ENCODE measurements at places on chromosomes 1 and 21.
A peak's percentile ranks its signal among the peaks of the same experiment; 100 is the strongest.

GRCh38 chr1:36588972-36589371 lies 106.3 kb upstream of the CSF3R start:
- no peak for DNase-seq

- no peak for DNase-seq
These were observed 17.3 kb upstream of the C1orf159 start for GRCh38 chr1:1132956-1133750.

DNA sequence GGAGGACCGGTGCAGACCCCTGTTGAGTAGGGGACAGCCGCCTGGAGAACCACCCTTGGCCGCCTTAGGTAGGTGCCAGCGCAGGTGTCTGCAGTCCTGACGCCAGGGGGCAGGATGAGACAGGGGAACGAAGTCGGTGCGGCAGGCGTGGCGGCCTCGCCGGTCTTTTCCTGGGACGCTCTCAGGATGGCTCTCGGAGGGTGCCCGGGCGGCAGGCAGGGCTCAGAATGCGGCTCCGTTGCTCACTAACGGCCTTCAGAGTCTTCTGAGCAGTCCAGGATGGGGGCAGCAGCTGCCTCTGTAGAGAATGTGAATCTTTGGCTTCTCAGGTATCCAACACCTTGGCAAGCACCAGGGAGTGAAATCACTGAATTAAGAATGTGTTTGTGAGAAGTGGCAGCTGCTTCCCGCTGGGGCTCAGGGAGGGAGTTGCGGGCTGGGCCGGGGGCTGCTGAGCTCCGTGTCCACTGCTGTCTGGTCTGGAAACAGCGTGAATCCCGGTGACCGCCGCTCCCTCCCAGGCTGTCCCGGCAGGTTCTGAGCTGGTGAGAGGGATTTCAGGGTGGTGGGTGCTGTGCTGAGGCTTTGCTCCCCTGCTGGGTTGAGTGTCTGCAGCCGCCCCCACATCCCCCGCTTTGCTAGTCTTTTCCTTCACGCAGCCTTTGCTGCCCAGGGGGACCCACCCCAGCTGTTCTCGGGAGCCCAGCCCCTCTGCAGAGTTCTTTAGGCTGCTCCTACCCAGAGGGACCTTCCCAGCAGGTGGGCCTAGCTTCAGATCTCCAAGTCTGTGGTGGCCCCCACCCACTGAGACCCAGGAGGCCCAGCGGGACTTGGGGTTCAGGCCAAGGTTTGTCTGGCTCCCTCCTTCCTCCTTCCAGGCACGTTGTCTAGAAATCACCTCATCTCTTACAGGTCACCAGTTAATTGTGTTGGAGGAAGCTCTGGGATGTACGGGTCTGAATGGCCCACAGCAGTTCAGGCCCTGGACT lies 11.1 kb upstream of the C1orf174 start:
- no peak for DNase-seq

DNA sequence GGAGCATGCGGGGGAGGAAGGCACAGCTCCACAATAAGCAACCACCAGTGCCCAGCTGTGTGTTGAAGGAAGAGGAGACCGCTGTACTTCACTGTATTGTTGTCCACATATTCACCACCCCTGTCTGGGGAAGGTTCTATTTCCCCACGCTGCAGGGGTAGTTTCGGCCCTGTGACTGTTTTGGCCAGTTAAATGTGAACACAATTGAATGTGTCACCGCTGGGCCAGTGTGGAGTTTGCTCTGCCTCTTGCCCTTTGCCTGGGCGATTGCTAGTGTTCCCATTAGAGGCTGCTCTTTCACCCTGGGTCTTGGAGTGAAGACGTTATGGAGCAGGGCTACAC lies 32.6 kb downstream of the UBE4B start:
- no peak for DNase-seq

DNA sequence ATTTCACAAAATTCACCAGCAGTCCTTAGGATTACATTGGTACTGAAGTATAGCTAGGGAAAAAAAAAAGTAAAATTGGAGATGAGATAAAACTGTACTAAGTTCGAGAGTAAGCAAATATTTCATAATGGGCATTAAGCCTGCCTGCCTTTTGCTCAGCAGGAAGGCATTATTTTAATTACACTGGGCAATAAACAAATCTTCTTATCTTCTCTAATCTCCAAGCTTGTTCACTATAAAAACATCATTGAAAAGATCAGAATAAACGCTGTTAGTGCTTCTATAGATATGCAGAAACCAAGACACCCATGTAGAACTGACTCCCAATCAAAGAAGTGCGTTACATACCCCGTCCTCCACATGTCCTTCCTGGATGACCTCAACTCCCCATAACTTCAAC lies 174.2 kb upstream of the CHODL start:
- DNase-seq: no peak

DNA sequence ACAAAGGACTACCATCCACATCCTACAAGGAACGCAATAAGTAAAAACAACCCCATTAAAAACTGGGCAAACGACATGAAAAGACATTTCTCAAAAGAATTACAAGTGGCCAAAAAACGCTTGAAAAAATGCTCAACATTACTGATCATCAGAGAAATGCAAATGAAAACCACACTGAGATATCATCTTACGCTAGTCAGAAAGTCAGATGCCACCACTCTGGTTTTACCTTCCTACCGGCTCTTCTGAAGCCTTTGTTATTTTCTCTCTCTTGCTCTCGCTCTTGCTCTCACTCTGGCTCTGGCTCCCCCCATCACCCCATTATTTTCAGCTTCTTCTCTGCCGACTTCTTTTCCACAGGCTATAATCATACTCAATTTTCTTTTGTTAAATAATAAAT lies 38.8 kb downstream of the VPS45 start:
- no peak for DNase-seq

GRCh38 chr1:116375887-116376728 lies 3.1 kb downstream of the ATP1A1 start:
- no peak for DNase-seq

DNA sequence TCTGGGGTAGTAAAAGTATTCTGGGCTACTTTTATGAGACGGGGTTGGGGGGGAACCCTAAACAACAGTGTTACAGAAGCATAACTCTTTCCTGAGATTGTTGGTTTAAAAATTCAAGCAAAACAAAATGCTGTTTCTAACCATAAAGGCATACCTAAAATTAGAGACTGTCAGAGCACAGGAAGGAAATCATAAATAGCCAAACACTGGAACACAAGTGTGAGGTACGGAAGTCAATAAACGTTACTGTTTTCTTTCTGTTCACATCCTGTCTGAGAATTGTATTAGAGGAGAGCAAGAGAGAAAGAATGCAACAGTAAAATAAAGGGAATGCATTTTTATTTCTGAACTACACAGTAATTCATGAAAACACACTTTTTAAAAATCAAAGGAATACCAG lies 42.8 kb upstream of the IL12RB2 start:
- no peak for DNase-seq

GRCh38 chr1:95069710-95070093 lies 3.0 kb downstream of the ALG14 start:
- DNase-seq: no peak

- DNase-seq: no peak
These were observed 818.9 kb downstream of the KCNT2 start for GRCh38 chr1:195789321-195789720.

GRCh38 chr1:10507111-10507879 lies 32.5 kb downstream of the PEX14 start:
- no peak for DNase-seq

- no peak for DNase-seq
These were observed 61.4 kb downstream of the EIF2B3 start for GRCh38 chr1:44924835-44925464.

- no peak for DNase-seq
These were observed 142.0 kb upstream of the C1orf105 start for GRCh38 chr1:172278478-172278877.

DNA sequence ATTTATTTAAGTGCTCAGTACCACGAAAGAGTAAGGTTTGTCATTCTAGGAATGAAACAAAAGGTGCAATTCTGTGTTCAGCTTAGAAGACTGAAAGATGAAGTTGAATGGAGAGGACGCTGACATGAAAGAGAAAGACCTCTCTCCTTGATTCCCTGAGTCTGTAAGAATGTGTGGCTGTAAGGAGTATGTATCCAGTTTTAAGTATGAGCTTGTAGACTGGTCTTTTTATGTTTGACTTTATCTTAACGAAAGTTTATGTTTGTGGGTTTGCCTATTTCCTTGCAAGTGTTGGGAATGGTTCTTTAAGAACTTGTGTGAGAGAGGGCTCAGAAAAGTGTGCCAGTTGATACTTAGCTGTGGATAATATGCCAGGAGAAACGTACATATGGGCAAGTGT lies 1.4 kb downstream of the CHD1L start:
- no peak for DNase-seq

- DNase-seq: no peak
These were observed 159.8 kb downstream of the RUNX1 start for GRCh38 chr21:34889320-34889675.

DNA sequence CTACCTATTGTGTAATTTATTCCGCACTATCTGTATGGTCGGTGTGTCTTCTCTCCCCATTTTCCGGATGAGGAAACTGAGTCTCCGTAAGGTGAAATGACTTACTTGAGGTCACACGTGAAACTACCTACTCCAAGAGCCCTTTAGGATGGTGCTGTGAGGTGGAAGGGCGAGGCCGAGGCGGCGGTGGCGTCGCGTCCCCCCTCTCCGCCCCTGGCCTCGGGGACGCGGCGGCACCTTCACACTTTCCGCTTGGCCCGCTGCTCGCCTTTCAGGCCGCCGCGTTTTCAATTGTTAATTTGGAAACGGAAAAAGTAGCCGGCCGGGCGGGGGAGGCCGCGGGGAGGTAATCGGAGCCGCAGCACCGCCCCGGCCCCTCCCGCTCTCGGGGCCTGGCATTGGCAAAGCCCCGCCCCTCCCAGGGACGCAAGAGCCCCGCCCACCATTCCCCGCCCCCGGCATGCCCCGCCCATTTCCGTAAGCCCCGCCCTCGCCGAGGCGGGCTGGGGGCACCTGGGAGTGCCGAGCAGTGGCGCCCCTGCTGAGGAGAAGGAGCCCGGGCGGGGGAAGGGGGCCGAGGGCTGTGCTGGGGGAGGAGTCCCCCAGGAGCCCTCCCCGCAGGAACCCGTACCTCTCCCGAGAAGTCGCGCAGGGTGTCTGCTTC lies 18.6 kb downstream of the KCNQ4 start:
- DNase-seq: peak; percentile 32

- DNase-seq: no peak
These were observed 12.6 kb downstream of the SUCO start for GRCh38 chr1:172545396-172546004.

- DNase-seq: no peak
These were observed 90.2 kb upstream of the LPGAT1 start for GRCh38 chr1:211920602-211921226.

GRCh38 chr1:58031416-58031815 lies 515.1 kb downstream of the OMA1 start:
- DNase-seq: no peak

GRCh38 chr1:222629921-222630535 lies 12.1 kb downstream of the MIA3 start:
- no peak for DNase-seq

DNA sequence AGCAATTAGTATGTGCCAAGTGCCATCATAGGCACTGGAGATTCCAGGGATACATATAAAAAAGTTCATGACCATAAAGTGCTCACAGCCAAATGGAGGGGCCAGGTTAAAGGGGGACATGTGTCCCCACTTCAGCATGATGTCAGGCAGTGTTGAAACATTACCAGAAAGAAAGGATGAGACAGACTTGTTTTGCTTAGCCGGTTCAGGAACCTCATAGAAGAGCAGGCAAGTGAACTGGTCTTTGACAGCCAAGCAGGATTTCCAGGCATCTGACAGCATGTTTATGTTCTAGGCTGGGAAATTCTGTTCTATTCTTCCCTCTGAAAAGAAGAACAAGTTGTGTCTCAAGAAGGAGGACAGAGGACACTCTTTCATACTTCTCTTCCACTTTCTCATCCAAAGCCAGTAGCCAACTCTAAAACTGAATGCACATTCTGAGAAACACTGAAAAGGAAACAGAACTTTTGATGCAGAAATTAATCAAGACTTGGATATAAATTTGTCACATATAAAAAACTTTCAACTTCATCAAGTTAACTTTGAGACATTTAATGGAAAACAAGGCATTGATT lies 39.7 kb downstream of the GLUL start:
- DNase-seq: no peak

- no peak for DNase-seq
These were observed 7.3 kb downstream of the SKI start for GRCh38 chr1:2235300-2235998.

DNA sequence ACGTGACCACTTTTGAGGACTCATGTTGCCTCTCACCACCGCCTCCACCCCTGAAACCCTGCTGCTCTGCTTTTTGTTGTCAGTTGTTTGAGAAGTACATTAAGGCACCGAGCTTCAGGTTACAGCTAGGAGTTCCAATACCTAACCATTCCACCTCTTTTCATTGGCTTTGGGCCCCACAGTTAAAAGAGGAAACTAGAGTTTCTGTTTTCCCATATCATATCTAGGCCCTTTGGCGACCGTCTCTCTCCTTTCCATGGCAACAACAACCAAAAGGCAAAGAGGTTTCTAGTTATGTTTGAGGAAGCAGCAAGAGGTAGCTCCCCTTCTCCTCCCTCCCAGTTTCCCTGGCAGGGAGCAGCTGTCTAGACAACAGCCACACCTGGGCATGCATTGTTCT lies 5.9 kb downstream of the ANKRD35 start:
- no peak for DNase-seq

DNA sequence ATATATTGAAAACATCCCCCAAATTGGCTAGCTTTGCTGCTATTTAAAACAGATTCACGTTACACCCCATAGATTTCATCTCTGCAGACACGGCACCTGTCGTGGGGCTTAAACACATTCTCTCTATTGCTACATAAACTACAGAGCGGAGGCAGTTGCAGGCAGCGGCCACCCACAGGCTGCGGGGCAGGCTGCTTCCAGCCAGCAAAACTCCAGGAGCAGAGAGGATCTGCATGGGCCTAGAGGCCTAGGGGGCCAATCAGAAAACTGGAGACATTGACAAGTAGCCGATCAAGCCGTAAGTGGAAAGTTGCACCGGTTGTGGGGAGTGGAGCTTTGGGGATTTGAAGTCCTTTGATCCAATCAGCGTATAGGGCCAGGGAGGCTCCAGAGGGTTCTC lies 129.0 kb upstream of the KLHDC7A start:
- DNase-seq: no peak

DNA sequence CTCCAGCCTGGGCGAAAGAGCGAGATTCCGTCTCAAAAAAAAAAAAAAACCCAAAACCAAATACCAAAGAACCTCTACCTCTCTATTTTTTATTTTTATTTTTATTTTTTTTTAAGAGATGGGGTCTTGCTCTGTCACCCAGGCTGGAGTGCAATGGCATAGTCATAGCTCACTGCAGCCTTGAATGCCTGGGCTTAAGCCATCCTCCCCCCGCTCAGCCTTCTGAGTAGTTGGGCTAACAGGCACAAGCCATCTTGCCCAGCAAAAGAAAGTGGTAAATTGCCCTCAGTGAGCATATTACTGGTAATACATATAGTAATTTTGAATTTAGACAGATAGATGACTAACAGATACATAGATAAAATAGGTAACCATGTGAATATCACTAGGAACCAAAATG lies 77.4 kb downstream of the ASH1L start:
- no peak for DNase-seq

- DNase-seq: no peak
These were observed 66.6 kb downstream of the CD34 start for GRCh38 chr1:207844371-207844770.

GRCh38 chr1:40734882-40735628 lies 43.6 kb downstream of the NFYC start:
- DNase-seq: no peak
